ENCODE measurements at places on chromosomes 3 and 15. TPM values are rescaled to one million over a fixed set of nuclear protein-coding genes. Genes with fewer than 3 reads are reported as not detected.

The DUOXA2 gene
- not detected for total RNA-seq

The SUSD5 gene
- total RNA-seq = not detected

The CCDC54 gene
- not detected for total RNA-seq

The SPINK8 gene
- total RNA-seq = not detected

The GOLGA8T gene
- not detected for total RNA-seq

The ADGRG7 gene
- not detected for total RNA-seq

The NR2C2 gene
- total RNA-seq = 46.7 TPM

The PCSK6 gene
- total RNA-seq = 0.95 TPM

The SAXO2 gene
- 0.97 TPM for total RNA-seq

The ITPKA gene
- total RNA-seq = 0.53 TPM

The COLQ gene
- 1.6 TPM for total RNA-seq

The NR2E3 gene
- total RNA-seq = not detected

The P2RY12 gene
- total RNA-seq = not detected

The SEMA6D gene
- not detected for total RNA-seq

The STAC gene
- not detected for total RNA-seq

The LIPH gene
- total RNA-seq = not detected

The HTR3E gene
- total RNA-seq = not detected

The FSIP1 gene
- total RNA-seq = 0.63 TPM

The ZPLD1 gene
- total RNA-seq = not detected

The ATP10A gene
- 28.9 TPM for total RNA-seq

The EID1 gene
- 125 TPM for total RNA-seq

The CLEC3B gene
- total RNA-seq = not detected

The NR1I2 gene
- 0.35 TPM for total RNA-seq

The CCR8 gene
- total RNA-seq = 5.3 TPM

The CSPG5 gene
- 0.50 TPM for total RNA-seq

The SNTN gene
- not detected for total RNA-seq

The CKMT1A gene
- total RNA-seq = not detected

The PCBP4 gene
- 9.7 TPM for total RNA-seq

The PLA2G4E gene
- total RNA-seq = not detected

The C3orf33 gene
- 1.8 TPM for total RNA-seq

The PLA1A gene
- total RNA-seq = 0.16 TPM

The ESYT3 gene
- total RNA-seq = 0.07 TPM

The SLC28A2 gene
- total RNA-seq = not detected

The CCR2 gene
- 0.74 TPM for total RNA-seq

The GUCA1C gene
- not detected for total RNA-seq

The ZDHHC23 gene
- total RNA-seq = 4.3 TPM

The CDHR4 gene
- total RNA-seq = not detected

The CEP19 gene
- total RNA-seq = 7.4 TPM

The TUSC7 gene
- not detected for total RNA-seq

The SYNM gene
- 2.3 TPM for total RNA-seq

The TMEM207 gene
- not detected for total RNA-seq

The ATP13A5 gene
- not detected for total RNA-seq
